ENCODE measurements at places on chromosomes 11 and 22.

GRCh38 chr22:17918840-17919239 lies 105.5 kb downstream of the MICAL3 start:
- no peak for DNase-seq

- DNase-seq: no peak
Measured at GRCh38 chr11:72591785-72592502, 82.3 kb downstream of the PDE2A start.

DNA sequence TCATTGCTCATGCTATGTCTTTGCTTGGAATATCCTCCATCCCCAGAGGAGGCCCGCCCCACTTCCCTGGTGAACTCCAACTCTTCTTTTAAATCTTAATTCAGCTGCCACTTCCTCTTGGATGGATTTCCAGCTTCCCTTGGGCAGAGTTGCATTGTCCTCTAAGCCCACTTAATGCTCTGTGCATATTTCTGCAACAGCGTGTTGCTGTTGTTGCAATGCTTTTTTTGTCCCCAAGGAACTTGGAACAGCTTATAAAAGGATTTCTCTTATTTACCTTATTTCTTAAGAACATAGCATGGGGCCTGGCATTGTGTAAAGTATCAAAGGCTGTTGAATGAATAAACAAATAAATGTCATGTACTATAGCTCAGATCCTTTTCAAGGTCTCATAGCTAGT lies 507.4 kb downstream of the METTL15 start:
- DNase-seq: no peak

DNA sequence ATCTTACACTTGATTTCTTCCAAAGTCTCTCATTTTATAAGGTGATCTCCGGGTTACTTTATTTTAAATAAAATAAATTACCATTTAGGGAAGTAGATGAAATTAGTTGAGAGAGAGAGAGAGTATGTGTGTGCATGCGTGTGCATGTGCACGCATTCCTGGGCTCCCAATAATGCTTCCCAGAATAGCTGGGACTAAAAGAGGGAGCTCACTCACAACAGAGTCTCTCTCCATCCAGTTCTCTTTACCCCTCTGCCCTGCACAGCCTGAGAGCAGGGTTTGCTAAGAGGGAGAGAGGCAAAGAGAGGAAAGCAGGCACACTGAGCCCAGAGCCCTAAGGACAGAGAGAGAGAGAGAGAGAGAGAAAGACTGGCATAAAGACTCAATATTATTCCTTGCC lies 11.3 kb upstream of the TRIM44 start:
- no peak for DNase-seq

GRCh38 chr11:78925387-78925786 lies 350.7 kb upstream of the NARS2 start:
- no peak for DNase-seq

DNA sequence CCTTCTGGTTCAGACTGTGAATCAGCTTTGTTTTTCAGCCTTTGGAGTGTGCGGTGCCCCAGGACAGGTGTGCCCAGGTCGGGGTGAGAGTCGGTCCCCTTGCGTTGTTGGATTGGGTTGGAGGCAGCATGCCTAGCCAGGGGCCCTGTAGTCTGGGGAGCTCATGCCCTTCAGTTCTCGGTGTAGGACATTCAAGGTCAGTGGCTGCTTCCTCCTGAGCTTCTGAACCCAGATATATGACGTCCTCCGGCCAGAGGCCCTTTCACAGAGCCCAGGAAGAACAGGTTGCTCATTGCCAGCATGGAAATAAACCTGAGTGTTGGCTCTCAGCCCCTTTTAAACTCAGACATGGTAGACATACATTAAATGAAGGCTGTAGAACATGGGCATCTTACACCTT lies 2.7 kb downstream of the CSRP3 start:
- DNase-seq: no peak

GRCh38 chr22:17890245-17890671 lies 116.0 kb upstream of the BID start:
- DNase-seq: no peak
